Heart right ventricle (tissue), 16 donors: ENCODE measurements at places on chromosomes 3 and 15.

DNA sequence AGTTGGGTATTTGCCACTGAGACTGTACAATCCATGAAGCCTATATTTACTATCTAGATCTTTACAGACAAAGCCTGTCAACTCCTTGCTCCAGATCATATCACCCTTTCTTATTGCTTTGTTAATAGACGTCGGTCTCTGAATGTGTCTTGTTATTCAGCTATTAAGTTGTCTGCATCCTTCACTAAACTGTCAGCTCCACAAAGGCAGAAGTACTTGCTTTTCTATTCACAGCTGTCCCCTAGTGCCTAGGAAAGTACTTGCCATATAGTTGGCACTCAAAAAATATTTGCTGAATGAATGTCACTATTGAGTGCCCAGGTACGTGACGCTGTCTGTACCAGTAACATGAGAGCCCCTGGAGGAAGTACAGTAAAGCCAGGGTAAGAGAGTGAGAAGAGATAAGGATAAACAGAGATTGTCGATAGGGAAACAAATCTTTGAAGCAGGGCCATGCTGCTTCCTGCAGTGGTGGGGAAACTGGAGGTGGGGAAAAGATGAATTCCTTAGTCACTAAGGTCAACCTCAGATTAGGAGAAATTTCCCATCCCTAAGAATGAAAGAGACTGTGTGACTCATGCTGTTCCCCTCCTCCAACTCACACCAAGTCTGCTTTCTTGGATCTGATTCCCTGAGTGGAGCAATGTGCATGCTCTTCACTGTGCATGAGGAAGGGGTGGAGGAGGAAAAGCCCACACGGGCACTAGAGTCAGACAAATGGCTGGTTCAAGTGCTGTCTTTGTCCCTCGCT, 36.3 kb downstream of the PRICKLE2 start:
- peaks cover 29% of the 10 kb centered on the region for H3K4me1 ChIP-seq
- no peak for DNase-seq
- no peaks in the 10 kb centered on the region for H3K27me3 ChIP-seq
- no peaks in the 10 kb centered on the region for H3K36me3 ChIP-seq
- peak overlapping the region; percentile 71 for H3K27ac ChIP-seq

GRCh38 chr15:50229336-50229735, 36.2 kb downstream of the HDC start:
- no peak overlapping the region for H3K27ac ChIP-seq
- H3K36me3 ChIP-seq: no peaks in the 10 kb centered on the region
- no peak overlapping the region for H3K4me3 ChIP-seq
- H3K4me1 ChIP-seq: no peaks in the 10 kb centered on the region
- DNase-seq: no peak

DNA sequence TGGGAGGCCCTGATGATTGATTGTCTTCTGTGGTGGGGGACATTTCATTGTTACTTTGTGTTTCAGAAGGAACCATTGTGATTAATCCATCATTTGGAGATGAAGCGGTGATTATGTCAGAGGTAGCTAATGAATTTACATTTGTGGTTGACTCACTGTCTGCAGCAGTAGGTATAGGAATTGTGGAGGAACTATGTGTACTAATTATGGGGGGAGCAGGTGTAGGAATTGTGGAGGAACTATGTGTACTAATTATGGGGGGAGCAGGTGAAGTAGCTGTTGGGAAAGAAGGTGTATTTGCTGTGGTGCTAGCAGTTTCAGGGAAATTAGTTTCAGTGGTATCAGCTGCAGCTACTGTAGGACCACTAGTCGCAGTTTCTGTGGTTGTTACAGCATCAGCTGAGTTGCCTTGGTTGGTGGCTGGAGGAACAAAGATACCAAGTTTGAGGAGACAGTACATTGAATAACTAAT, 6.9 kb downstream of the MUC13 start:
- no peaks in the 10 kb centered on the region for H3K4me1 ChIP-seq
- no peak for DNase-seq
- H3K27me3 ChIP-seq: no peaks in the 10 kb centered on the region
- no peaks in the 10 kb centered on the region for H3K36me3 ChIP-seq
- no peak overlapping the region for H3K4me3 ChIP-seq
- H3K27ac ChIP-seq: no peak overlapping the region

- H3K27me3 ChIP-seq: no peaks in the 10 kb centered on the region
- DNase-seq: no peak
- H3K4me3 ChIP-seq: no peak overlapping the region
- no peak overlapping the region for H3K27ac ChIP-seq
- H3K36me3 ChIP-seq: no peaks in the 10 kb centered on the region
Observed at GRCh38 chr3:27680517-27681246, 41.4 kb downstream of the EOMES start.

- DNase-seq: no peak
- H3K27me3 ChIP-seq: no peaks in the 10 kb centered on the region
- no peak overlapping the region for H3K27ac ChIP-seq
- no peaks in the 10 kb centered on the region for H3K36me3 ChIP-seq
Observed at GRCh38 chr3:187169231-187169960, 27.9 kb upstream of the RTP1 start.

DNA sequence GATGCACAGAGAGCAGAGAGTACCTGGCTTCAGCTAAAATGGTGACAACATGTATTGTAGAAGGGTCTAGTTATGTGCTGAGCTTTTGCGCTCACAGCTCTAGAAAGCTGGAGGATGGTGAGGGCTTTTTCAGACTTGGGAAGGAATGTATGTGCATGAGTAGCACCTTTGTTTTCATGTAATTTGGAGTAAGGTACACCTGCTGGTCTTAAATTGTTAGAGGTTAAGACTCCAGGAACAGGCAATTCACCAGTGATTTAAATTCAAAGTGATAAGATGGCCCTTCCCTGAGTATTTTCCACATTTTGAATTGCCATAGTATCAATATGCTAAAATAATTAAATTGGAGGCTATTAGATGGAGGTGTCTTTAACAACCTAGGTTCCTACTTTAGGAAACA, 436.4 kb upstream of the GOLIM4 start:
- no peaks in the 10 kb centered on the region for H3K4me1 ChIP-seq
- H3K36me3 ChIP-seq: no peaks in the 10 kb centered on the region
- H3K27me3 ChIP-seq: no peaks in the 10 kb centered on the region
- no peak overlapping the region for H3K27ac ChIP-seq

- H3K36me3 ChIP-seq: no peaks in the 10 kb centered on the region
- H3K4me3 ChIP-seq: no peak overlapping the region
- peaks cover 7% of the 10 kb centered on the region for H3K4me1 ChIP-seq
- no peaks in the 10 kb centered on the region for H3K27me3 ChIP-seq
- no peak for DNase-seq
Observed at GRCh38 chr3:52034212-52034611, 22.2 kb downstream of the DUSP7 start.

DNA sequence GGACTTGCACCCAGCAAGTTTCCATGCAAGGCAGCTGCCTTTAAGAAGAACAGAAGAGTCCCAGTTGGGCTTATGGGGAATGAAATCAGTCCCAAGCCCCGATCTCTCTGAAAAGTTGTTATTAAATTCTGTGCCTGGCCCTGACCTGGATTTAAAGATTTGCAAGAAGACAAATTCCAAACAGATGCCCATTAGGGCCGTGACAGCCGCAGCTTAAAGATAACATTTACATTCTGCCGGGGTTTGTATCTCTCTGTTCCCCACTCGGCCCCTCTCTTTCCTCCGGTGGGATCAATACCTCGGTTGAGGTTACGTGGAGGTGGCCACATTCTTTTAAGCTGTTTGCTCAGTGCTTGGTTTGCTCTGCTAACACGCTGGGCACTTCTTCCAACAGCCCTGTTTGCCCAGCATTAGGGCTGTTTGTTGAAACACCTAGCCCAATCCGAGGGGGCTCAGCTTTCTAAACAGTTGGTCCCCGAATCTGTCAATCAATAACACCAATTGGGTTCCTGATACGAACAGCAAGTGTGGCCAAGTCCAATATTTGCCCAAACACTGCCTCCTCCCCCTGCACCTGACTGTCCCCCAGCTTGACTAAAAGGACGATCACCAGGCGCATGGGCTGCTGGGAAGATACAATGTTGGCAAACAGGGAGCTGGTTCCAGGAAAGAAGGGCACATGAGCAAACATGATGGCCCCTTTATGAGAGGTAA, 108.6 kb downstream of the RPLP1 start:
- H3K27ac ChIP-seq: no peak overlapping the region
- no peak overlapping the region for H3K4me3 ChIP-seq
- no peaks in the 10 kb centered on the region for H3K36me3 ChIP-seq
- DNase-seq: no peak
- no peaks in the 10 kb centered on the region for H3K27me3 ChIP-seq
- H3K4me1 ChIP-seq: no peaks in the 10 kb centered on the region

GRCh38 chr3:37262816-37263393, 88.5 kb upstream of the LRRFIP2 start:
- no peak for DNase-seq
- H3K36me3 ChIP-seq: no peaks in the 10 kb centered on the region
- H3K27ac ChIP-seq: no peak overlapping the region
- H3K4me1 ChIP-seq: peaks cover 52% of the 10 kb centered on the region

DNA sequence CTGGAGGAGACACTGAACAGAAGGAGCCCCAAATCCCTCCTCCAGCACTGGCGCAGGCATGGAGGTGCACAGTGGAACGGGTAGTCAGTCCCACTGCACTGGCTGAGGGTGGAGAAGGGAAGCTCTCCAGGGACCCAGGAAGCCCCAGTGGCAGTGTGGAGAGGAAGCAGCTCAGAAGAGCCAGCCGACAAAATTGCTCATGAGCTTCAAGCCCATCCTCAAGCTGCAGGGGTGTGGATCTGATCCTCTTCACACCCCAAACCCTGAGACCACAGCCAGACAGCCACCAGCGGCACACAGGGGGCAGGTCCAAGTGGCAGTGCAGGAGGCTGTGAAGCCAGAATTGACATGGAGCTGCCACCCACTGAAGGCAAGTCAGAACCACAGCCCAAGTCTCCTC, 32.1 kb downstream of the CYFIP1 start:
- no peak overlapping the region for H3K4me3 ChIP-seq
- no peaks in the 10 kb centered on the region for H3K27me3 ChIP-seq
- peaks cover 40% of the 10 kb centered on the region for H3K36me3 ChIP-seq
- no peak for DNase-seq
- H3K4me1 ChIP-seq: peaks cover 34% of the 10 kb centered on the region

- H3K4me3 ChIP-seq: no peak overlapping the region
- no peak for DNase-seq
- H3K27me3 ChIP-seq: no peaks in the 10 kb centered on the region
- no peak overlapping the region for H3K27ac ChIP-seq
- no peaks in the 10 kb centered on the region for H3K36me3 ChIP-seq
- peaks cover 80% of the 10 kb centered on the region for H3K4me1 ChIP-seq
Observed at GRCh38 chr3:172221547-172221946, 182.2 kb downstream of the FNDC3B start.

GRCh38 chr3:32869513-32870047, 51.8 kb downstream of the TRIM71 start:
- no peaks in the 10 kb centered on the region for H3K27me3 ChIP-seq
- DNase-seq: no peak
- peaks cover 7% of the 10 kb centered on the region for H3K4me1 ChIP-seq
- no peak overlapping the region for H3K4me3 ChIP-seq
- no peak overlapping the region for H3K27ac ChIP-seq
